Activated T-cell treated with anti-CD3 and anti-CD28 coated beads for 24 hours (primary cell): ENCODE measurements at places on chromosomes 3 and 15.

GRCh38 chr15:99447497-99448371 is 118.0 kb upstream of the MEF2A start:
- DNase-seq = no peak

- DNase-seq = no peak
These were observed 24.7 kb upstream of the DUSP7 start for GRCh38 chr3:52080830-52081719.

DNA sequence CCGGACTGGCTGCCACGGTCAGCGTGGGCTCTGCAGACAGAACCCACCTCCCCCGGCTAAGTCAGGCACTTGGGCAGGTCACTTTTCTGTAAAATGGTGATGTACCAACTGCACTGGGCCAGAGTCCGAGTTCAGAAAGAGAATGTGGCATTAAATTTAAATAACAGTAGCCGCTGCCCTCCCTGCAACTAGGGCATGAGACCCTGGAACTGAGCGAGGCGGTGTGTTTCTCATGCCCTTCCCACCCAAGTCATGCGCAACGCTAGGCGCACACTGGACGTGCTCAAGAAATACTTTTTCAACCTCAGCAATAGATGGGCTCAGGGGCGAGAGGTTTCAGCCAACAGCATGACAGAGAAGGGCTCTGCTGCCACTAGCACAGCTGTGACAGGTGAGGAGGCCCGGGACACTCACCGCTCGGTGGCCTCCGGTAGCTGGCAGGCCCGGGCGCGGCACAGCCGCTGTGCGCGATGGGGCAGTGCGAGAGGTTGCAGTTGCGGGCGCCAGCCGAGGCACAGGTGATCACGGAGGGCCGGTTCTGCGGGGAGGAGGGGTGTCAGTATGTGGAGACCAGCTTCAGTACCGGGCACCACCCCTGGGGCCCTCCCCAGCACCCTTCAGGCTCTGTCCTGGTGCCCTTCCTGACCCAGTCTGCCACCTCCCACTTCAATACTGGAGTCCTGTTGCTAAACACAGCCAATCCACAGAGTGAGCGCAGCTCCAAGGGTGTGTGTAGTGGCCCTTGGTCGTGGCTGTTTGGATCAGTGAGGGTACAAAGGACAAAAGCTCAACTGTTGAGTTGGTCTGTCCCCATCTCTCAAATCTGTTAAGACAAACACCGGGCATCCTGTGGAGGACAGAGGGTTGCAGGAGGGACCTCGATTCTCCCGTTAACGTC is 84.5 kb downstream of the VGLL4 start:
- no peak for DNase-seq

- no peak for DNase-seq
These were observed 339.0 kb upstream of the PROK2 start for GRCh38 chr3:72123908-72124441.

GRCh38 chr15:101621961-101622360 is 30.2 kb downstream of the TM2D3 start:
- no peak for DNase-seq

DNA sequence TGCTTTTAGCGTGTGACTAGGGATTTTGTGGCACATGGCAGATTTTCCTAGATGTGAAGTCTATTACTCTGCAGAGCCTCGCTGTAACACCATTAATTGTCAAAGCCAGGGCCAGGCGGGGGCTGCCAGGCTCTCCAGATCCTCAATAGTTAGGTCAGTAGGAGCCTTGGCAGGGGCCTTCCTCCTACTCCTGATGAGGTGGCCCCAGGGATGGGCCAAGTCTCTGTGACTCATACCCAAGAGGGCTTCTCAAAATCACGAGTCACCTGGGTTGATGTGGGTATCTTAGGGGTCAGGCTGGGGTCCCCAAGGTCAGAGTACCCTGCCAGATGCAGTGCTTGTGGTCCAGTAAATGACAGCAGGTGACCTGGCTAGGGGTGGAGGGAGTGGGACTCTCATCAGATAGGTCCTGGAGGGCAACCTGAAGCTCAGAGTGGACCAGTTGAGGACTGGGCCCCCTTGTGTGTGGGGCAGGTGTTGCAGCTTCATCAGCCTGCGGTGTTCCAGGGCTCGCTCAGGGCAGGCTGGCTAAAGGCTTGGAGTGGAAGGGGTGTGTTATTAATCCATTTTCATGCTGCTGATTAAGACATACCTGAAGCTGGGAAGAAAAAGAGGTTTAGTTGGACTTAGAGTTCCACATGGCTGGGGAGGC is 88.5 kb upstream of the MYZAP start:
- no peak for DNase-seq
